ENCODE measurements at places on chromosomes 2 and 18.

DNA sequence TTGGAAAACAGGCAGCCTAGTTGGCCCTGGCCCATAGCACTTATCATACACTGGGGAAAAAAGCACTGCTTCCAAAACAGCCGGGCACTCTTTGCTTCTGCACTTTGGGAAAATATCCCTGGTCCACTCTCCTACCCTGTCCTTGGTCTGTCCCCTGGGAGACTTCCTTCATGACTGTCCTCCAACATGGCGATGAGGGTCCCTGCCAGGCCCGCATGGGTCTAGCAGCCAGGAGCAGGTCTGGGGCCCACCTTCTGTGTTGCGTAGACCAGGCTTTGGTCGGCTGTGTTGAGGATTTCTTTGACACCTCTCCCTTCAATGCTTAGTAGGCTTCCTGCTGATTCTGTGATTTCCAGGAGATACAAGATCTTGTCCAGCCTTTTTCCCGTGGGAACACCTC is 12.2 kb downstream of the KCNF1 start:
- no peak for DNase-seq

DNA sequence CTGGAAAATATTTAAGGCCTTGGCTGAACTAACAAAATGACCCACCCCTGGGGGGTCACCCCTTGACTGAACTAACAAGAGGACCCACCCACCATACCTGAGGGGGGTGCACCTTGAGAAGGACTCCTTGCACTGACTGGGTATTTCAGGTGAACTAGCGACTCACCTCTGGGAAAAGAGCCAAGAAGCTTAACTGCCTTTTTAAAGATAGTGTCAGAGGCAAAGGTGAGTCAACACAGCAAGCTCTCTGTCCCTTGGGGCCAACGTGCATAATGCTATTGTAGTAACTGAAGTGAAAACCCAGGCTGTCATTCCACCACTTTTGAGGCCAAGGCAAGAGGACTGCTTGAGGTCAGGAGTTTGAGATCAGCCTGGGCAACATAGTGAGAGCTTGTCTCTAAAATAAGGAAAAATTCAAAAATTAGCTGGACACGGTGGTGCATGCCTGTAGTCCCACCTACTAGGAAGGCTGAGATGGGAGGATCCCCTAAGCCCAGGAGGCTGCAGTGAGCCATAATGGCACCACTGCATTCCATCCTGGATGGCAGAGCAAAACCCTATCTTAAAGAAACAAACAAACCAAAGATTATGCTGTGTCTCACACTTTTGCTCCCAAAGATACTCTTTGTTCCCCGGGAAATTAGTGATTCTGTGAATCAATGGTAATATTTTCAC is 36.4 kb upstream of the ZCCHC2 start:
- no peak for DNase-seq

GRCh38 chr2:98381494-98381893 is 35.2 kb downstream of the CNGA3 start:
- DNase-seq, result no peak

DNA sequence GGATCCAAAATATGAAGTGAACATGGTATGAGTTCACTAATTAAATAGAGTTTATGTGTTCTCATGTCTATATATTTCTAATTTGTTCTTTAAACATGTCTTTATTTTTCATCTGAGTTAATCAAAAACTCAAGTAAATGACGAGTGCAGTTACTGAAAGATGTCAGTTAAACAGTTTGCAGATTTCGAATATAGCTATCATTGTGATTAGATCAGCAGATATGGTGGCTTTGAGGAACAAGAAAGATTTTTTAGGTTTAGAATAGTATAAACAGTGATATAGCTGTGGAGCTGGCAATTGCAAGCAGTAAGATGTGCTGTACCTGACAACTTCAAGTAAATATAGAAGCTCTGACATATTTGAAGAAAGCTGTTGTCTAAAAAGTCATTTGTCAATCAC is 49.7 kb downstream of the TANK start:
- DNase-seq, result no peak

DNA sequence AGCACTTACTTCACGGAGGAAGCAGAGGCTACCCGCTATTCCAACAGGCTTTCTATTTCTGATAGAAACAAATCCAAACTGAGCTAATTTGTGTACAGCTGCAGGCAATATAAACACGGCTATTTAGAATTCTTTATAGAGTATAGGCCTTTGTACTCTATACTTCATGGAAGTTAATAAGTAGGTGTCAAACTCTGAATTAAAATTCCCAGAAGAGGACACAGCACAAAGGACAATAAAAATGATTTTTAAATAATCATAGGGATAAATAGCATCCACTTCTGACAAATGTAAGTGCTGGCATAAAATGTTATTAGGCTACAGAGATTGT is 261.5 kb downstream of the AFF3 start:
- no peak for DNase-seq

GRCh38 chr2:174656035-174656434 is 58.4 kb upstream of the WIPF1 start:
- DNase-seq, result no peak
